EL (cell line): ENCODE measurements at places on chromosomes 3 and 15.
A peak's percentile ranks its signal among the peaks of the same experiment; 100 is the strongest.

- DNase-seq, result no peak
Measured at GRCh38 chr3:124764746-124765145, 34.5 kb downstream of the UMPS start.

- no peak for DNase-seq
Measured at GRCh38 chr3:13463618-13464400, 16.3 kb upstream of the HDAC11 start.

- DNase-seq, result no peak
Measured at GRCh38 chr3:180048103-180048502, 11.4 kb upstream of the PEX5L start.

GRCh38 chr15:74270155-74270554, 34.0 kb downstream of the CCDC33 start:
- DNase-seq, result no peak

DNA sequence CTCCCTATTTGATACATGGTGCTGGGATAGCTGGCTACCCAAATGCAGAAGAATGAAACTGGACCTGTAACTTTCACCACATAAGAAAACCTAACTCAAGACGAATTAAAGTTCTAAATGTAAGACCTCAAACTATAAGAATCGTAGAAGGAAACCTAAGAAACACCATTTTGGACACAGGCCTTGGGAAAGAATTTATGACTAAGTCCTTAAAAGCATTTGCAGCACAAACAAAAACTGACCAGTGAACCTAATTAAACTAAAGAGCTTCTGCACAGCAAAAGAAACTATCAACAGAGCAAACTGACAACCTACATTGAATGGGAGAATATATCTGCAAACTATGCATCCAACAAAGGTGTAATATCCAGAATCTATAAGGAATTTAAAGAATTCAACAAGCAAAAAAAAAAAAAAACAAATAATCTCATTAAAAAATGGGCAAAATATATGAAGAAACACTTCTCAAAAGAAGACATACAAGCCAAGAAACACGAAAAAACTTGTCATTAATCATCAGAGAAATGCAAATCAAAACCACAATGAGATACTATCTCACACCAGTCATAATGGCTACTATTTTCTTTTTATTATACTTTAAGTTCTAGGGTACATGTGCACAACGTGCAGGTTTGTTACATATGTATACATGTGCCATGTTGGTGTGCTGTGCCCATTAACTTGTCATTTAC, 37.0 kb downstream of the HDGFL3 start:
- DNase-seq, result peak; percentile 53

DNA sequence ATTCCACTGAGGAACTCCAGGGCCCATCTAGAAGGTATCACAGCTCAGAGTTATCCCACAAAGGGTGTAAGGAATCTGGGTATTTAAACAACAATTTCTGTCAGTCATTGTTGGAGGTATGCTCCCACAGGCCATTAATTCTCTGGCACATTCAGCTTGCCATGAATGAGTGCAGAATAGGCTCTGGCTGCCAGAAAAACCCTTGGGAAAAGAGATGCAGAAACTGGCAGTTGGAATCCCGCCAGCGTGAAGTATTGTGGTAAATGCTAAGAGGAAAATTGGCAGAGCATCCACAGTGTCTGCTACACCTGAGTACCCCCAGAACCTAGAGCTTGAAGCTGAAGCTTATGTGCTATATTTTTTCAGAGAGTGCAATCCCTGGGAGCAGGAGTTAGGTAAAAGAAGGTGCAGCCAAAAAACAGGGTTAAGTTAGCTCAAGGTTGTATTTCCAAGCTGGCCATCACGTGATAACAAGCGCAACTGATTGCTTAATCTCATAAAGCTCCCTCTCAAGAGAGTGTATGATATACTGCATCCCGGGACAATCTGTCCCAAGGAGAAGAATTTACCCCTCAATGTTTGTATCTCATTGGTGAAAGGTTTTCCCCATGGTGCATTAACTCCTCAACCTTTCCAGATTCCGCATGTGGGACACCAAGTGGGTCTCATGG, 94.2 kb upstream of the ACP3 start:
- no peak for DNase-seq

DNA sequence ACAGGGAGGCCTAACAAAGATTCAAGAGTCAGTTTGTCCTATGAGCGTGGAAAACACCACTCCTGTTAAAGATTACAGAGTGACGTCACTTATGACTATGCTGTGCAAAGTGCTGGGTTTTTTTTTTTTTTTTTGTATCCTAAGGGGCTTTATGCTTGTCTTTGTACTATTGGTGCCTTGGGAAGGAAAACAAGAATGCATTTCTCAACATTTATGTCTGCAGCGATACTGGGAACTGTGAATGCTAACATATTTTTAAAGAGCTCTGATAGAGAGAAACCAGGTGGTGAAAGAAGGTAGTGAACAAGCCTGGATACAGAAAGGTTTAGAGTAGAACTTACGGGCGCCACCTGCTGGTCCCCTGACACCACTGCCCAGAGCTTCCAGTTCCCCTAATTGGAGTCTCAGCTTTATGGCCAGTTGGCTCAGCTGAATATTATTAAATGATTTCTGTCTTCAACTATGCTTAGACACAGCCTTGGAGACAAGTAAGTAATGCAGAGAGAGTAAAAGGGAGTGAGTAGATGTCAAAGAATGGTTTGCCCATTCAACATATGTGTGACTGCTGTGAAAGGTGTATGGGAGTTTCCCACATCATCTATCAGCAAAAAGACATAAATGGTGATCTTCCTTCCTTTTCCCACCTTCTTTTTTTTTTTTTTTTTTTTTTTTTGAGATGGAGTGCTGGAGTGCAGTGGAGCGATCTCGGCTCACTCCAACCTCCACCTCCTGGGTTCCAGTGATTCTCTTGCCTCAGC, 807.9 kb upstream of the CFAP20DC start:
- peak; percentile 72 for DNase-seq

DNA sequence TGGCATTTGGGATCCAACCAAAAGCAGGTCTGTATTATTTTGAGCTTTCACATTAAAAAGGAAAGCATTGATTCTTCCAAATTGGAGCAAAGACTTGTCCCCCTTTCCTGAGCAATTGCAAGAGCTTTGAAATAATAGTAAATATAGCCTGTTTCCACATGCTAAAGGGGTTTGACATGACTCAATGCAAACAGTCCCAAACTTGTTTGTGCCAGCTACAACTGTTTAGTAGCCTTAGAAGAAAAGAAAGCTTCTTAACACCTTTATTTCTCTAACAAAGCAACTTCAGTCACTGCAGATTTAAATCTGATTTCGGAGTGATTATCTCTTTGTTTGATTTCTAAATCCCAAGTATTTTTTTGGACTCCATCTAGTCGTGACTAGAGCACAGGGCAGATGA, 180.2 kb downstream of the SEMA6D start:
- no peak for DNase-seq

DNA sequence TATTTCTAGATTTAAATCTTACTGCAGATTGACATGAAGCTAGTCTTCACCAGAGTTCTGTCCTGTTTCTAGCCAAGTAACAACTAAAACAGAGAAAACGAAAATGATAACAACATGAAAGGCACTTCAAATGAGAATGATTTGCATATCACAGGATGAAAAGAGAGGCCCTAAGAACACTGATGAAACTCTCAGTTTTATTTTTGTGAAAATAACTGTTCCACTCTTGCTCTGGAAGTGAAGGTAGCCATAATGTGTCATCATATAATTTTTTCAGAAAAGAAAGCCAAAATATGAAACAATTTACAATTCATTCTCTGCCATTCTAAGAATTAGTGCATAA, 274.4 kb downstream of the ADAMTSL3 start:
- no peak for DNase-seq

- DNase-seq, result peak; percentile 54
Measured at GRCh38 chr3:25689226-25689625, 24.5 kb upstream of the TOP2B start.

DNA sequence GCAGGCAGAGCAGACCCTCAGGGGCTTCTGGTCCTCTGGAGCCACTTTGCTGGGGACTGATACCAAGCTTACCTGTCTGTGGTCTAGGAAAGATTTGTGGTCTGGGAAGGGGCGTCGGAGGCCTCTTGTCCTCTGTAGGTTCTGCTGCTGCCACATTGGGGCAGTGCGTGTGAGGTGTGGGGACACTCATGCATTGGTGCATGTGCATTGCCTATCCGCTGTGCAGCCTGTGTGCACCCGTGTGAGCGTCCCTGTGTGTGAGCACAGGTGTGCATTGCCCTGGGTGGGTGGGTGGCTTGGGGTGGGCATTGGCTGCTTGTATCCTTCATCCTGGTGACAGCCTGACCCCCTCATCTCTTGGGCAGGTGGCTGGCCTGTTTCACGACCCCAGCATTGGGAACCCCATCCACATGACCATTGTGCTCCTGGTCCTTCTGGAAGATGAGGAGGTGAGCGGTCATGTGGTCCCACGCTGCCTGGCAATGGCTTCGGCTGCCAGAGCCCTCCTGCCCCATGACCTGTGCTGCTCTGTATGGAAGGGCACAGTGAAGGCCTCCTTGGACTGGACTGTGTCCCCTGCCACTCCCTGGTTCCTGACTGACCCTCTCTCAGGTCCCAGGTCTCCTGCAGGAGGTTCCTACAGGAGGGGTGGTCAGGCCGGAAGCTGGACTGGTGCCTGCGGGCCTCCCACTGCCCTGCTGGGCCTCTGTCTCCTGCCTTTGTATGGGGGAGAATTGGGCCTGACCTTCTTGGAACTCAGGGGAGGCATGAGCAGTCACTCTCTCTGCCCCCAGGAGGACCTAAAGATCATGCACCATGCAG, 41.5 kb downstream of the SAXO2 start:
- DNase-seq, result no peak
